Effector memory CD4-positive, alpha-beta T cell (primary cell): ENCODE measurements at places on chromosomes 6 and 20.

DNA sequence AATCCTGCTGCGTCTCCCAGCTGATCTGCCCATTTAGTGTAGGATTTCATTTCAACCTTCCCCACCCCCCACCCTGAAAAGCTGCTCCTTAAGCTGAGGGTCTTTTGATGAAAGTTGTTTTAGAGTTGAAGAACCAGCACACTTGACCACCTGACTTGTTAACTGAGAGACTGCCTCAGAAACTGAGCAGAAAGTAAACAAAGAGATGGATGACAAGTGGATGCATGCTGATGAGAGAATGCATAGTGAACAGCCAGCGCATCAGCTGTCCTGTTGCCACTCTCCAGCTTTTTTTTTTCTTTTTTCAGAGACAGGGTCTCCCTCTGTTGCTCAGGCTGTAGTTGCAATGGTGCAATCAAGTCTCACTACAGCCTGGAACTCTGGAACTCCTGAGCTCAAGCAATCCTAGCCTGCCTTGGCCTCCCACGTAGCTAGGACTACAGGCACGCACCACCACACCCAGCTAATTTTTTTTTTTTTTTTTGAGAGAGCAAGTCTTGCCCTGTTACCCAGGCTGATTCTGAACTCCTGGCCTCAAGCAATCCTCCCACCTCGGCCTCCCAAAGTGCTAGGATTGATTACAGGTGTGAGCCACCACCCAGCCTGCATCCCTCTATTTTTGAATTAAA, 9.5 kb downstream of the RPL10A start:
- H3K4me1 ChIP-seq = no peaks in the 10 kb centered on the region
- no peaks in the 10 kb centered on the region for H3K27me3 ChIP-seq
- no peak for DNase-seq
- peaks cover 9% of the 10 kb centered on the region for H3K36me3 ChIP-seq

GRCh38 chr20:3133155-3133554, 26.5 kb downstream of the FASTKD5 start:
- no peak overlapping the region for H3K4me3 ChIP-seq
- no peaks in the 10 kb centered on the region for H3K27me3 ChIP-seq
- no peak overlapping the region for H3K27ac ChIP-seq
- no peaks in the 10 kb centered on the region for H3K36me3 ChIP-seq

DNA sequence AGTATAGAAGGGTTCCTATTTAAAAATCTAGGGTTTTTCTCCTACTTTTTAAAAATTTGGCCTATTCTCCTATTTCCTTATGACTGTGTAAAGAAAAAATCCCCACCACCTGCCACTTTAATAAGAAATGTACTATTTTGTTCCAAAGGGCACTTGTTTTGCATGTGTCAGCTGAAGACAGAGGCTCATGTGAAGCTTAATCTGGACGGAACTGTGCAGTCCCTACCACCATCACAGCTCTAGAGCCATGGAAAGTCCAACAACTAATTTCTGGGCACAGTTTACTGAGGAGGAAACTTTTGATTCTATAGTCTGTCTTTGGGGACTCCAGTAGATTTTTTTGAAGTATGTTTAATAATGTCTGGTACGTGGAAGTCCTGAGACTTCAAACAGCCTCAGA, 60.0 kb upstream of the AHI1 start:
- H3K27ac ChIP-seq = no peak overlapping the region
- DNase-seq = no peak
- H3K36me3 ChIP-seq = no peaks in the 10 kb centered on the region
- no peaks in the 10 kb centered on the region for H3K27me3 ChIP-seq

- H3K27me3 ChIP-seq = peaks cover 3% of the 10 kb centered on the region
- H3K4me3 ChIP-seq = peak within 1 kb of the TSS; percentile 54
- no peaks in the 10 kb centered on the region for H3K36me3 ChIP-seq
- no peak within 1 kb of the TSS for H3K27ac ChIP-seq
- DNase-seq = no peak
Observed at GRCh38 chr6:142301651-142302391, at the start of gene ADGRG6. ADGRG6 (plus strand) TSS chr6:142302007; CDS start chr6:142302330, 323 bp downstream.

- no peaks in the 10 kb centered on the region for H3K36me3 ChIP-seq
- peaks cover 7% of the 10 kb centered on the region for H3K4me1 ChIP-seq
- peak overlapping the region; percentile 70 for H3K4me3 ChIP-seq
- H3K27ac ChIP-seq = peak overlapping the region; percentile 79
Observed at GRCh38 chr6:26053992-26054780, 33.0 kb upstream of the HFE start.

GRCh38 chr6:36756786-36757185, 59.2 kb downstream of the RAB44 start:
- no peak overlapping the region for H3K4me3 ChIP-seq
- DNase-seq = no peak
- H3K27me3 ChIP-seq = no peaks in the 10 kb centered on the region
- H3K27ac ChIP-seq = peak overlapping the region; percentile 88
- peaks cover 65% of the 10 kb centered on the region for H3K4me1 ChIP-seq

DNA sequence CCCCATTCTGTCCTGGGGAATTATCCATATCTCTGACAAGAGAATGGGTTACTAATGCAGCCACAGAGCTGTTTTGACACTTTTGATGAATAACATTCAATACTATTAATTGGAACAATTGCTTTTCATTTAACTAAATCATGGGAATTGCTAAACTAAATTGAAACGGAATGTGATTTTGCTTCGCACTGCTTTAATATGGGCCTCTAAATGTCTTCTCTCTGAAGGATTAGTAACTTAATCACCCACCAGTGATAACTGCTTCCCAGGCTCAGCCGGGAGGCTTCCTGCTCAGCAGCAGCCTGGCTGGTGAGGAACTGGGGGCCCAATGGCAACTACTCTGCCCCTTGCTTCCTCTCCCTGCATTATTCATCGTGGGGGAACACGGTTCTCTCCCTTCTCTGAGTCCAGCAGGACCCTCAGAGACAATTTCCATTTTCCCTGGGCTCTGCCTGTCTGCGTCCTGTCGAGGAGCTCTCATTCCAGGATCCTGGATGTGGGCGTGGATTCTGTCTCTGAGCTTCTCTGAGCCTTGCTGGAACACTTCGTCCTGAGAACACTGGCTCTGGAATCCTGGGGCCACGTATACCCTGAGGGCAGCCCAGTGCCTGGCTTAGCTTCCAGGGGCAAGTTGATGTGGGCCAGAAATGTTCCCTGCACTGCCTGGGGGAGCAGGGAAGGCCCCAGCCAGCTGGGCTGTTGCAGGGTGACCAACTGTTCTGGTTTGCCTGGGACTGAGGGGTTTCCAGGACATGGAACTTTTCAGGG, 308.9 kb downstream of the DHX35 start:
- no peak overlapping the region for H3K4me3 ChIP-seq
- no peak for DNase-seq
- H3K4me1 ChIP-seq = no peaks in the 10 kb centered on the region

DNA sequence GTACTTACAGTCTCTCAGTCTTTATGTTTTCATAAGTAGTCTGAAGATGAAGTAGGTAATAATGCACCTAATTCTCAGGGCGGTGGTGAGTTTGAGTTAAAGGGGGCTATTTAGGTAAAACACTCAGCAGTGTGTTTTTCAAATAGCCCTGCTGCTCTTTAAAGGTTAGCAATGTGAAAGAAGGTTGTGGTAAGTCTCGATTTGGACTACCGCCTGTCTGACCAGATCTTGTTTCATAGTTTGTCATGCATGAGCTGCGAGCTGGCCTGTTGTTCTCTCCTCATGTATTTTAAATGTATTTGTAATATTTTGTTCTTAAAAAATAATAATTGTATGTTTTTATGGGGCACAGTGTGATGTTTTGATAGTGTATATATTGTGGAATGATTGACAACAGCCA, 340.2 kb downstream of the DHX35 start:
- no peak overlapping the region for H3K4me3 ChIP-seq
- no peak for DNase-seq
- no peaks in the 10 kb centered on the region for H3K4me1 ChIP-seq
- no peak overlapping the region for H3K27ac ChIP-seq
- H3K36me3 ChIP-seq = no peaks in the 10 kb centered on the region

DNA sequence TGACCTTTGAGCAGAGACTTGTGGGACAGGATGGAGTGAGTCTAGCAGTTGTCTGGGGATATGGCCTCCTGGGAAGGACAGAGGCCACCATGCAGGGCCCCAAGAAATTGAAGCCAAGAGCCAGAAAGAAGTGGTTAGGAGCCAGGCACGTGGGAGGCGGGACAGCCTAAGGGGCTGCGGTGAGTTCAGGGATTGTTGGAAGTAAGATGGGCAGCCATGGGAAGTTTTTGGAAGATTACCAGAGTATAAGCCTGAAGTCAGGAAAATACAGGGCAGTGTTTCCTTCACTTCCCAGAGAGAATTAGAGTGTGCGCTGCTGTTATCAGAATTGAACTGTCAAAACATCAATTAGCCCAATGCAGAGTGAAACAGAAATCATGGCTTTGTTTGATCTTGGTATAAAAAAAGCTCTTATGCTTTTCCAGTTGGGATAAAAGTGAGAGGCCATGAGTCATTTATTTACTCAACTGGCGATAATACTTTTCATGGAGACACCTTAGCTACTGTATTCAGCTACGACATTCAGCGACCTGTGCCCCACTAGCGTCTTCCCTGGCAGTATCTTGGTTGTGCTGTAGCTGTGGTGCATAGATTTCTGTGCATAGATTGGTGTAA, 66.9 kb downstream of the PHACTR2 start:
- H3K36me3 ChIP-seq = no peaks in the 10 kb centered on the region
- DNase-seq = no peak
- H3K4me1 ChIP-seq = no peaks in the 10 kb centered on the region
